NCI-H2107 (cell line): ENCODE measurements at places on chromosomes 6 and 20.

DNA sequence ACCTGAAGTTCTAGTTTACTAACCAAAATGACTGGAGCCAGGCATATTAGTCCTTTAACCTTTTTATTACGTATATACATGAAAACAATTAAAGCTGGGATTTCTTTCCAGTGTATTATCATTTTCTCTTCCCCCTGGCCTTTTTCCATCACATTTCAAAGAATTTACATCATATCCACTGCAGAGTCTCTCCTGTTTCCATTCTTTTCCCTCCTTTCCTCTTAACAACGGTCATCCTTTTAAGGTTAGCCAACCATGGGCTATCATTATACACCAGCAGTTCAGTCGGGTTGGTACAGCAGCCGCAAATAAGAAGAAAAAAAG is 104.6 kb downstream of the TFAP2A start:
- DNase-seq = no peak

GRCh38 chr6:1367771-1368170 is 21.6 kb upstream of the FOXF2 start:
- DNase-seq = no peak

DNA sequence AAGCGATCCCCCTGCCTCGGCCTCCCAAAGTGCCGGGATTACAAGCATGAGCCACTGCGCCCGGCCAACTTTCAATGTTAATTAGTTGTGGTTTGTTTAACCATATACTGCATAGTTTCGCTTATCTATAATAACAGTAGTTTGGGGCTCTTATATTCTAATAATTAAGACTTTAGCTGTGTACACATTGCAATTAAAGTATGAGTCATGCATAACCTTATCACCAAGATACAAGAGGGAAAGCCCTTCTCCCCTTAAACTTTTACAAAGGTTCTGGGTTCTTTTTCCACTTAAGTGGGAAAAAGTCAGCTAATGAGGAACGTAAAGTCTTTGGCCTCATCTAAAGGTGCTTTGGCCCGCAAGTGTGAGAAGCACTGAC is 3.2 kb upstream of the MCCD1 start:
- no peak for DNase-seq

GRCh38 chr20:955656-956055 is 39.5 kb upstream of the ANGPT4 start:
- no peak for DNase-seq

DNA sequence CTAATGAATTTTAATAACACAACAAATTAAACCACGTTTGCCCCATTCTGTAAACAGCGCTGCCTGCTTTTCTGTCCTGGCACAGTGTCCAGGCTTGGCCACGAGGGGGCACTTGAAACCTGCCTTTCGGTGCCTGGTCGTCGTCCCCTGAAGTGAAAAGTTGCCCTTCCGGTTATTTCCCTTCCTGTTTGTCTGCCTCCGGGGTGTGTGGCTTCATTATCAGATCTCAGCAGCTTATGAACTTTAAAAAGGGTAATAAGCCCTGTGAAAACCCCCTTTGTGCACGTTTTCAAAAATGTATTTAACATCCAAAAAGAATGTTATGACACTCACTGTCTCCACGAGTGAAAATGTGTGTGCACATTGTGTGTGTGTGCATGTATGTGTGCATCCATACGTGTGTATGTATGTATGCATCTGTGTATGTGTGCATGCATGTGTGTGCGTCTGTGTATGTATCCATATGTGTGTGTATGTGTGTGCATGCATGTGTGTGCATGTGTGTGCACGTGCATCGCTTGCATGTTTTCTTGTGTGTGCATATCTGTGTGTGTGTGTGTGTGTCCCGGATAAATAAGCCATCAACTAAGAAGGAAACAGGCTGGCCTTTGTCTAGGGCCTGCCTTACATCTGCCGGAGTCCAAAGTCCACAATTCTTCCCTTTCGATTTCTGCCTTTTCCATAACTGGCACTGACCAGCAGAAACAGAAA is 358.4 kb downstream of the THBS2 start:
- DNase-seq = peak; percentile 58

- DNase-seq = no peak
These were observed 56.5 kb upstream of the IER3 start for GRCh38 chr6:30800871-30801270.

DNA sequence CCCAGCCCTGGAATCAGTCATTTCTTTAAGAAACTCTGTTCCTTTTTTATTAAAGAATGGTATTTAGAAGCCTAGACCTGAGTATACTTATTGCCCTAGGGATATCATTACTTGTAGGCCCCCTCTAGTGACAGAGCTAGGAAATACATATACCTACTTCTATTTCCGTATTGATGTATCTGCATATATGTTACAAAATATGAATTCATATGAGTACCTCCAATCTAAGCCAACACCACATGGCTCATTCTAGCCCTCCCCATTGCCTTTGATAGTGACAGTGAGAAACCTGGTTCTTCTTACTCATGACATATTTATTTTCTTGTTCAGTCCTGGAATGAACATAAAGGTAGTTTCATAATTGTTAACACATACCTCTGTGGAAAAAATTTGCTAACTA is 137.2 kb downstream of the FARS2 start:
- DNase-seq = no peak

- DNase-seq = no peak
These were observed 29.5 kb downstream of the ROS1 start for GRCh38 chr6:117396228-117396627.
